Activated naive CD8-positive, alpha-beta T cell treated with anti-CD3 and anti-CD28 coated beads, Interleukin-2, amount 50 U/mL, for 24 hours (primary cell): ENCODE measurements at places on chromosomes 13 and 19.

DNA sequence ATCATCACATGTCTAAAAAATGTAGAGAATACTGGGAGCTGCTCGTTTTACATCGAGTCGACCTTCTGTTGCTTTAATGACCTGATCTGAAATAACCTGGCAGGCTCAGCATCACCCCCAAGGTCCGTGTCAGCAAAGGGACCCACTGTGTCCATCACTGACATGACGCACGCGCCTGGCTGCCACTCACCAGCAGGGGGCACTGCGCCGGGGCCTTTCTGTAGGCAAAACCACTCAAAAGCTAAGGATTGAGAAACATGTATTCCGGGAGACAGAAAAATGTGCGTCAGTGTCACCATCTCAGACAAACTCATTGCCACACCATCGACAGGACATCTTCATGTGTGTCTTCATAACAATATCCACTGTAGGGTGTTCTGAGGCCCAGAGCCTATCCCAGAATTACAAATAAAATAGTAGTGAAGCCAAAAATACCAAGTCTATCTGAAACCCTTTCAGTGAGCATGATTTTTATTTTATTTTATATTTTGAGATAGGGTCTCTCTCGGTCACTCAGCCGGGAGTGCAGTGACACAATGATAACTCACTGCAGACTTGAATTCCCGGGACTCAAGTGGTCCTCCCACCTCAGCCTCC is 130.3 kb upstream of the LSM14A start:
- DNase-seq: peak; percentile 84
- H3K4me1 ChIP-seq: no peaks in the 10 kb centered on the region
- no peaks in the 10 kb centered on the region for H3K36me3 ChIP-seq
- no peak overlapping the region for H3K4me3 ChIP-seq
- no peak overlapping the region for H3K27ac ChIP-seq

GRCh38 chr13:100387416-100387815 is 201.2 kb downstream of the GGACT start:
- no peak overlapping the region for H3K4me3 ChIP-seq
- no peak overlapping the region for H3K27ac ChIP-seq
- peaks cover 5% of the 10 kb centered on the region for H3K36me3 ChIP-seq
- H3K4me1 ChIP-seq: peaks cover 11% of the 10 kb centered on the region

DNA sequence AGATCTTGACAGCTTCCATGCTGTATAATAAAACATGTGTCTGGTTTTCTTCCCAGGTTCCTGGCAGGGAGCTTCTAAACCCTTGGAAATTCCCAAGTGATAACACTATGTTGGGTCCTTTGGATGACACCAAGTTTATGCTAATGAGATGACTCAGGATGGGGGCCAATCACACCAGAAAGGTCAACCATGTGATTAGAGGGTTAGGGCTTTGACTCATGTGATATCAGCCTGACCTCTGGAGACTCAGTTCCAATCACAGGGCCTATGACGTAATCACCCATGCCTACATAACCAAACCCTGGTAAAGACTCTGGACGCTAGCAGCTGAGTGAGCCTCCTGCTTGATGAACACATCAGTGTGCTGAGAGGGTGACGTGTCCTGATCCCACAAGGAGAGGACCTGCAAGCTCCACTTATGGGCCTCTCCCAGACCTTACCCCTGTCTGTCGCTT is 203.6 kb downstream of the DCLK1 start:
- no peak overlapping the region for H3K27ac ChIP-seq
- no peak overlapping the region for H3K4me3 ChIP-seq
- H3K4me1 ChIP-seq: no peaks in the 10 kb centered on the region
- no peak for DNase-seq

DNA sequence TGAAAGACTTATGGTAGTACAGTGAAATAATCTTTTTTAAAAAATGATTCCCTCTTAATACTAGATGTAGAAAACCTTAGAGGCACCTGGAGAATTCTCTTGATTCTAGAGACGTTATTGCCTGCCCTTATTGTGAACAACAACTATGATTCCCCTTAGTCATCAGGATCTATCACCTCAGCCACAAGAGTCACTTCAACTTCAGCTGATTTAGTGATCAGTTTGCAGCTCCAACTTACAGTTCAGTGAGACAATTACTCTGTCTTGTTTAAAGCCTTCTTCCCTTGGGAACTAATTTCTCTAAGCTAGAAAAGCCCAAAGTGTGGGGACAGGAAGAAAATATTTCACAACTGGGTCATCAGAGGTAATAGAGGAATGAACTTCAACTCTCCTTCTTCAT is 254.3 kb upstream of the SLITRK1 start:
- no peaks in the 10 kb centered on the region for H3K36me3 ChIP-seq
- no peaks in the 10 kb centered on the region for H3K27me3 ChIP-seq
- peak overlapping the region; percentile 65 for H3K27ac ChIP-seq
- H3K4me3 ChIP-seq: peak overlapping the region; percentile 16
- DNase-seq: no peak
- peaks cover 21% of the 10 kb centered on the region for H3K4me1 ChIP-seq

- peak overlapping the region; percentile 88 for H3K27ac ChIP-seq
- H3K27me3 ChIP-seq: peaks cover 2% of the 10 kb centered on the region
- peaks cover 2% of the 10 kb centered on the region for H3K36me3 ChIP-seq
- peak overlapping the region; percentile 86 for H3K4me3 ChIP-seq
Measured at GRCh38 chr19:48635966-48636858, 967 bp downstream of the DBP start.
